NCI-H1105 treated with DMSO at 0.1 percent for 48 hours (cell line): ENCODE measurements at places on chromosomes 2 and 18.

DNA sequence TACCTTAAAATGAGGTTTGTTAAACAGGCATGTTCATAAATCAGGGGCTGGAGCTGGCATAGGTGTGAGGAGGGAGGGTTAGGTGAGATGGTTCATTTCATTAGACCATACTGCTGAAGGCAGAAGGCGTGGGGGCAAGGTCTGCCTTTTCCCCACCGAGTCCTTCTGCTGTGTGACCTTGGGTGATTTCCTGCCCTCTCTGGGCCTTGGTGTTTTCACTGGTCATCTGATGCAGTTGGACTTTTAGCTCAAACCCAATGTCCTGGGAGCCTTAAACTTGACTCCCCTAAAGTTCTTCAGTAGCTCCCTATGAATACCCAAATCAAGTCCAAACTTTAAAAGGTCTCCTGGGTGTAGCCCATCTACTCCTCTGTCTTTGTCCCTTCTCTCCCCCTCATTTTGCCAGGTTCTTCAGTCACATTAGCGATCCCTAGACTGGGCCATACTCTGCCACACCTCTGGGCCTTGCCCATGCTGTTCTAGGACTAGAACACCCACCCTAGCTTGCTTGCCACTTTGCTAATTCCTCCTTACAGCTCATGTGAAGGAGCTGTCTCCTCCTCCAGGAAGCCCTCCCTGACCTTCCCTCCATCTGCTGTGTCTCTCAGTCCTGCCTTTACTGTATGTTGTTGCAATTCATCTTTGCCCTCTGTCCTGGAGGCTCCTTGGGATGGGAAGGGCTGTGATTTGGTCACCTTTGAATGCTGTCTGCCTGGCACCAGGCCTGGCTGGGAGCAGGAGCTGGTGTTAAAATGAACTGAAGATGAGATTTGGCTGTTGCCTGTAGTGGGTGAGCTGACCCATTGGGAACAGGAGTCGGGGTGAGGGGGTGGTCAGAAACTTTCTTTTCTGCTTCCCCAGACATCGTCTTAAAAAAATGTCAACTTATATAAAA is 85.4 kb upstream of the HS6ST1 start:
- no peak for DNase-seq

GRCh38 chr2:5530011-5530696 is 162.0 kb upstream of the SOX11 start:
- DNase-seq, result no peak

GRCh38 chr2:207041786-207042554 is 102.7 kb downstream of the CPO start:
- no peak for DNase-seq

- DNase-seq, result no peak
Observed at GRCh38 chr18:13835202-13835601, 11.3 kb downstream of the MC5R start.

DNA sequence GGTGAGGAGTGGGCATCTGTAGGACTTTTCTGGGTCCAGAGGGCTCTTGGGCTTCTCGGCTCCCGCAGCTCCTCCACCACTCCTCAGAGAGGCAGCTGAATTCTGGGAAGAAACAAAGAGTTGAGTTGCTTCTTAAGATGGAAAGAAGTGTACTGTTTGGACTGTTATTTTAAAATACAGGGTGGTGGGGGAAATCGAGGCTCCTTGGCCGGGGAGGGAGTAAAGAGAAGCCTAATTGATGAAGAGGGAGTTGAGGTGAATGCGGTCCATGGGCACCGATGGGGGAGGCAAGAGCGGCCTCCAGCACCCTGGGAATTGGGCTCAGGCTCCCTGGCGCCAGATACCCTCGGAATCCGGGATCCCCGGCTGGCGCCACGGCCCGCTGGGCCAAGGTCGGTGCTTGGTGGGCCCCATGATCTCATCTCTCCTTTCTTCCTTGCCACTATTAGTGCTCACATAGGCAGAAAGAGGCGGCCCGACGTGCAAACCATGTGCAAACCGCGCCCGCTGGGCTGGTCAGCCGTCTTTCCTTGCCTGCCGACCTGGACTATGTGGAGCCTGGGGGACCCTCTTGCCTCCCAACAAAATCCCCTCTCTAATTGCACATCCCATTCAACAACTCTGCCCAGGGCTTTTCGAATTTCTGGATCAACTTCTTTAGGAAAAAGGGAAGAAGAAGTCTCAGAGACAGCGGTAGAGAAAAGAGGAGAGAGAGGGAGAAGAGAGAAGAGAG is 604 bp upstream of the SIX3 start:
- DNase-seq, result no peak

DNA sequence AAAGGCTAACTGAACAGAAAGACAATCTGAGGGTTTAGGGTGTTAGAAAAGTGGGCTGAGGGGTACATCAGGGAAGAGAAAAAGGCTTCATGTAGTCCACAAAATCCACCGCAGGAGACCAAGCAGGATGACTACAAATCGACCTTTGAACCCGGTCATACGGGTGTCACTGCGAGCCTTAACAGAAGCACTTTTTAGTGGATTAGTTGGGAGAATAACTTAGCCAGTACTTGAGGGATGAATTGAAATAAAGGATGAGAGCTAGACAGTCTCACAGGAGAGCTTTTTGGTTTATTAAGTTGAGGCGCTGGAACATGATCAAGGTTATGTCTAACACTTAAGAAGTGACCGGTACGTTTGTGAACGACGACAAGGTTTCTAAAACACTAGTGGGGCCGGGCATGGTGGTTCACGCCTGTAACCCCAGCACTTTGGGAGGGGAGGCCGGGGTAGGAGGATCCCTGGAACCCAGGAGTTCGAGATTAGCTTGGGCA is 217.7 kb downstream of the MCFD2 start:
- no peak for DNase-seq

DNA sequence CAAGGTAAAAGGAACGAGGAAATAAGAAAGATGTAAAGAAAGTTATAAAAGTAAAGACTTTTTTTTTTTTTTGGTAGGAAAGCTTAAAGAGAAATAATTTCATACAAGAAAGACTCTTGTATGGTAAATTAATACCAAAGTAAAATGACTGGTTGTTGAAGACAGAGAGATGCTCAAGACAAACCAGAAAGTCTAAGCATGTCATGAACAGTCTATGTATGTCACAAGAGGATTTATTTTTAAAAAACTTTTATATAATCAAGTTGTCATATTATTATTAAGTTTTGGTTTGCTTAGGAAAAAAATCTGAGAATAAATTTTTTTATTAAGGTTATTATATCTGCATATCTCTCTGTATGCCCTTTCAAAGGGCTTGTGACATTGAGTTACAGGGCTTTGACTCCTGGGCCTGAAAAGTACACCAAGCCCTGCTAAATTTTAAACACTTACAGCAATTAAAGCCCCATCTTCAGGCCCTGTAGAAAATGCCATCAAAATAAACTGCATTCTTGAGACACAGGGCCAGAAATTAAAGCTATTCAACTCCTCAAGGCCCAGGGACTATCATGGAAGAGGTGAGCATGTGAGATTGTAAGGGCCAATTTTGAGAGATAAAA is 10.9 kb upstream of the SGPP2 start:
- no peak for DNase-seq

DNA sequence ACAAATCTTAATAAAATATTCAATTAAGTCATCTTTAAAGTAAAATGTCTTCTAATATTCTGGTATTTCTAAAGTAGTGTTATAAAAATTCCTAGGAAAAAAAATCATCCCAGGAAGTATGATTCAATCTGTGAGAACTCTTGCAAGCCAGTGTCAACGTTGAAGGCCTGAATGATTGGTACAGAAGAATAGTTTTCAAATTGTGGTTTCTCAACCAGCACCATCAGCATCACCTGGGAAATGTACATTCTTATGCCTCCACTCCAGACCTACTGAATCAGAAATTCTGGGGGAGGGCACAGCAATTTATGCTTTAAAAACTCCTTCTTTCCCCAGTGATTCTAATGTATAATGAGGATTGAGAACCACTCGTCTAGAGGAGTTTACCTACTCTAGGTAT is 62.3 kb upstream of the C2orf15 start:
- DNase-seq, result no peak

DNA sequence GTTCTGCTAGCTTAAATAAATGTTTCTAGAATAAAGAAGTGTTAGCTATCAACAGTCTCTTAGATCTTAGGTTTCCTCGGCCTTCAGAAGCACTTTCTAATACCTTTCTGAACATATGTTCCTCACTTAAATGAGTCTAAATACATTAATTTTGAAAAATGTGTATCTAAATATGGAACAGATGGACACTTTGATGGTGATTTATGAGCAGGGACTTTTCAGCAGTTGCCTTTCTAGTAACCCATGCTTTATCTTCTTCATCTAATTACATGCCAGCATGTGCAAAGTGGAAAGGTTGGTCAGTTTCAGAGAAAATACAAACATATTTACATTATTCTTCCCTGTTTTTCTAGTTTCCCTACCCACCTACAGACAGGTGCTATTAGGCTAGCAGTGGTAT is 797.0 kb upstream of the CHAC2 start:
- no peak for DNase-seq

GRCh38 chr18:45197526-45197970 is 417.7 kb upstream of the SLC14A2 start:
- no peak for DNase-seq

- DNase-seq, result peak; percentile 30
Observed at GRCh38 chr2:104412384-104412783, 441.5 kb upstream of the POU3F3 start.
